RPMI7951 (cell line): ENCODE measurements at places on chromosomes 16 and 17. TPM values are rescaled to one million over a fixed set of nuclear protein-coding genes. Genes with fewer than 3 reads are reported as not detected.
A peak's percentile ranks its signal among the peaks of the same experiment; 100 is the strongest.

NPB gene
- 3.7 and 3.9 TPM in 2 replicates for total RNA-seq

DNA sequence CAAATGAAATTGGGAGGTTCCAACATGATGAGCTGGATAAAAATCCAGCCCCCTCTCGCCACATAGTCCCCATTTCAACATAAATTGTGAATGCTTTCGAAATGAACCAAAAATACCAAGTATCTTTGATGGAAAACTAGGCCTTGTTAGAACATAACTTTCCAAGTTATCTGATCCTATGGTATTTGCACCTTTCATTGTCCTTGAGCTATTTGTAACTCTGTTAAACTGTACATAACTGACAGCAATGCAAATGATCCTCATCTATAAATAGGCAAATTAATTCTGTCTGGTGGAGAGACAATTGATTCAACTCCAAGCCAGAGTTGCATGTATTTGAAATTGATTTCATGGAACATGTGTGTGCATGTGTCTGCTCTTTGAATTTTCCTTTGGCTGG, 18.2 kb downstream of the CMTM4 start:
- no peak for DNase-seq

GRCh38 chr16:67154578-67155294, 3.9 kb upstream of the B3GNT9 start:
- no peak for DNase-seq

DNA sequence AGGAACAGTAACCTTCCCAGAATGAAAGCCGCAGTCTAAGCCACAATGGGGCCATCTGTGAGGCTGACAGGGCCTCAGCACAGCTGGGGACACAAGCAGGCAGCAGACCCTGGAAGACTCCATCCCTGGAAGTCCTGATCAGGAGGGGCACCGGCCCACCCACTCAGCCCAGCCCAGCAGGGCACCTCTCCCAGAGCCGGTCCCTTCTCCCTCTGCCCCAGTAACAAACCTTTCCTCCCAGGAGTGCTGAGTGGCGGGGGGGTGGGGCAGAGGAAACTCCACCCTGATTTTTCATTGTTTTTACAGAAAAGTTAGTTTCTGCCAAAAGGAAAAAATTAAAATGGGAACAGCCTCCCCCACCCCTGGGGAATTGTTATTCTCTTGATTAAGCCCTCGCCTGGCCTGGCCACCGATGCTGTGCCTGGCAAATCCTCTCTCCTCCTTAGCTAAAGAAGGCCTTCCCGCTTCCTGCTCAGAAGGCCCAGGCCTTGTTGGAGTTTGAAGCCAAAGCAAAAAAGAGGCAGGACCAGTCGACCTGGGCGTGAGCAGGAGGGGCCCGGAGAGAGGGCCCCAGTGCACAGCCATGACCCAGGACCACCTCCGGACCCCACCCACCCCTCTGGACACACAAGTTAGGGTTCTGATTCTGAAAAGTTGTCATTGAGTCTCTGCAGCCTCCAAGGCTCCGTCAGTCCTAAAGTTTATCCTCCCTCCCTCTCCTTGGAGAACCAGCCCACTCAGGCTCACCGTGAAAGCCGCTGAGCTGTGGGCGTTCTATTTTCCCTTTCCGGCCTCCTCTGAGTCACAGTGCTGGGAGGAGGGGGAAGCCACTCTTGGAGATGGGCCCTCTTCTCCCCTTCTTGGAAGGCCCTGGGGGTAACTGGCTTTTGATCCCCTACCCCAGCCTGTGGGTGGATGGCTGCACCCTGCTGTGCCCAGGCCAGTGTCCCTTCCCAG, 128.4 kb upstream of the TNRC6C start:
- DNase-seq = peak; percentile 56
